ENCODE measurements at places on chromosomes 12 and 14. TPM values are rescaled to one million over a fixed set of nuclear protein-coding genes. Genes with fewer than 3 reads are reported as not detected.
A peak's percentile ranks its signal among the peaks of the same experiment; 100 is the strongest.

- DNase-seq: no peak
These were observed 2.8 kb upstream of the MYL6 start for GRCh38 chr12:56155256-56155845.

DNA sequence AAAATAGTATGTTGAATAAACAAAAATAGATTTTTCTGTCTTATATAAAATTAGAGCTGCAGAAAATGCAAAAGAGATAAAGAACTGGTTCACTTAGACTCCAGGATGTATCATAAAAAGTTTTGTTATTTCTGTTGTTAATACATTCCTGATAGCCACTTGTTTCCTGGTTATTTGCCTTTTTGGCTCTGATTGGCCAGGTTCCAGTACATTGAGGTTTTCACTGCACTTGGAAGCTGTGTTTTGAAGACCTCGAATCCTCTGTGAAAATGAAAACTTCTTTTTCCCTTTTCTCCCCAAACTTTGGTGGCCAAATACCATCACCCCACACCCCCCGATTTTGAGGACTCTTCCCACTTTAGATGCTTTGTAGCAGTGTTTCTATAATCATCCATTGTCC is 525.3 kb downstream of the MED13L start:
- peak; percentile 11 for DNase-seq

GRCh38 chr12:57898308-57898970 is 42.9 kb upstream of the ATP23 start:
- no peak for DNase-seq

- DNase-seq: no peak
These were observed 274.9 kb upstream of the LMO3 start for GRCh38 chr12:16880864-16881285.

DNA sequence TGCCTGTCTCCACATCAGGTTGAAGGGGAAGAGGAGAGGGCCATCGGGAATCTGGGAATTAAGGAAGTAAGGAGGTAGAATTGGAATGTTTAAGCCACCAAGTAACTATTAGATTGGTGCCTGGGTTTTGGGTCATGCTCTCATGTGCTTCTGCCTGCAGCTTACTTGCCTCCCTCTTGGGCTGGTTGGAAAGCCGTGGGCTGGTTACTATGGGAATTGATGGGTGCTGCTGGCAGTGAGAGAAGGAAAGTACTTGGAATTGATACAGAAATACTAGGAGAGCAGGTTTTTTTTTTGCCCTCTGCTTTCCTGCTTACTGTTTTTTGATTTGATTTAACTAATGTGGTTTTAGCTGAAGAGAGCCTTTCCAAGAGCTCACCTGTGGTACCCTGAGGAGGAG is 493.5 kb upstream of the RGS6 start:
- DNase-seq: no peak

The LBHD2 gene
- polyA plus RNA-seq: not detected

The HOXC9 gene
- polyA plus RNA-seq: not detected

The TDRD9 gene
- 0.05 TPM for polyA plus RNA-seq
